ENCODE measurements at places on chromosomes 7 and 10.

- no peak for DNase-seq
Observed at GRCh38 chr10:6748981-6749635, 169.0 kb upstream of the PRKCQ start.

- DNase-seq: peak; percentile 94
Observed at GRCh38 chr7:134920026-134920753, 66.1 kb upstream of the AGBL3 start.

- no peak for DNase-seq
Observed at GRCh38 chr10:118912961-118913600, 116.4 kb upstream of the NANOS1 start.

DNA sequence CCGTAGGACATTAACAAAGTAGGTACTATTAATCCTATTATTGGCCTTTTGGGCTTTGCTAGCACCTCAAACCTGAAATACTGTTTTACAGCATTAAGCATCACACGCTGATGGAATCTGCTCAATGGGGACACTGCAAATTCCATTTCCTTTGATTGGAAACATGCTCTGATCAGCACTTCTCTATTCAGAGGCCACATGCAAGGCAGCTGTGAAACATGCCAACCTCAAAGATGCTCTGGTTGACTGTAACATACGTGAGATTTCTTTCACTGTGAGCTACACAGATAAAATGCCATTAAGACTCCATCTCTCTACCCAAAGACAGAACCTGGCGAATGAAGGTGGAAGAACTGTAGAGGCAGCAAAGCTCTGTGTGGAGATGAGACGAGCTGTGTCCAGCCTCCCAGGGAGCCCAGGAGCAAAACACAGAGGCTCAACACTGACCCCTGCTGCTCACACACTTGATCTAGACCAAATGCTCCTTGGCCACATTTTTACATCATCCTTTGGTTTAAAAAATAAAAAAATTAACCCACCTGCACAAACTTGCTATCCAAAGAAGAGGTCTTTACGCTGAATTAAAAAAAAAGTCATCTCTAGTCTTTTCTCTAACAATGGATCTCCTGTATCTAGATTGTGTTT, 8.0 kb downstream of the RSU1 start:
- no peak for DNase-seq

GRCh38 chr7:47531584-47532492, 50.1 kb downstream of the TNS3 start:
- no peak for DNase-seq

DNA sequence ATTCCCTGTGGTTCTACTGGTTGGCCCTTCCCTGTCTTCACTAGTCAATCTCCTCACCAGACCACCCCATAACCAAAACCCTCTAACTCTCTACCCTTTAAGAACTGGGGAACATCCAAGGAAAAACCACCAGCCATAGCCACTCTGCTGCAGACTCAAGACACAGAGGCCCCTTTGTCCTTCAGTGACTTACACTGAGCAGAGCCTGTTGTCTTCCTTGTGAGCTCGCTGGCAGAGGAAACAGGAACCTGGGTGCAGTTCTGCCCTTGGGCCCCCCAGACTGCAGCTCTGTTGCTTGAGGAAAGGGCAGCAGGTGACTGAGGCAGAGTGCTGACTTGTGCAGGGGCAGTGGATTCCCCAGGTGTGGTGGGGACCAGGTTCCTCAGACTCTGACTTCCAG, 30.6 kb downstream of the ZC3HAV1 start:
- DNase-seq: no peak

DNA sequence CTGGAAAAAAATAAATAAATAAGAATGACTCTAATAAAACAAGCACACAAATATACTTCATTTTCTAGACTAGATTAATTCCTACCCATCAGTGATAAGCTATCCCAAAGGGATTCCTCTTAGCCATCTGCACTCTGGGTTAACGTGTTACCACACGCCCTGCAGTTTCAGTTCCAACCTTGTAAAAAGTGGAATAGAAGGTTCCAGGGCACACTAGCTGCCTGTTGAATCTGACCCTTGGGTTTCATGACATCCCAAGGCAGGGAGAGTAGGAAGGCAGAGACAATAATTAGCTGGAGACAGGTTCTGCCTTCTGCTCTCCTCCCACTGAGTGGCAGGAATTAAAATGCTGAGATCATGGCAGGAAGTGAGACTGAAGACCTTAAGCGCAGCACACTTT, 33.5 kb downstream of the SLC37A3 start:
- DNase-seq: no peak

- DNase-seq: no peak
Observed at GRCh38 chr7:21029006-21029405, 242.3 kb upstream of the SP8 start.

DNA sequence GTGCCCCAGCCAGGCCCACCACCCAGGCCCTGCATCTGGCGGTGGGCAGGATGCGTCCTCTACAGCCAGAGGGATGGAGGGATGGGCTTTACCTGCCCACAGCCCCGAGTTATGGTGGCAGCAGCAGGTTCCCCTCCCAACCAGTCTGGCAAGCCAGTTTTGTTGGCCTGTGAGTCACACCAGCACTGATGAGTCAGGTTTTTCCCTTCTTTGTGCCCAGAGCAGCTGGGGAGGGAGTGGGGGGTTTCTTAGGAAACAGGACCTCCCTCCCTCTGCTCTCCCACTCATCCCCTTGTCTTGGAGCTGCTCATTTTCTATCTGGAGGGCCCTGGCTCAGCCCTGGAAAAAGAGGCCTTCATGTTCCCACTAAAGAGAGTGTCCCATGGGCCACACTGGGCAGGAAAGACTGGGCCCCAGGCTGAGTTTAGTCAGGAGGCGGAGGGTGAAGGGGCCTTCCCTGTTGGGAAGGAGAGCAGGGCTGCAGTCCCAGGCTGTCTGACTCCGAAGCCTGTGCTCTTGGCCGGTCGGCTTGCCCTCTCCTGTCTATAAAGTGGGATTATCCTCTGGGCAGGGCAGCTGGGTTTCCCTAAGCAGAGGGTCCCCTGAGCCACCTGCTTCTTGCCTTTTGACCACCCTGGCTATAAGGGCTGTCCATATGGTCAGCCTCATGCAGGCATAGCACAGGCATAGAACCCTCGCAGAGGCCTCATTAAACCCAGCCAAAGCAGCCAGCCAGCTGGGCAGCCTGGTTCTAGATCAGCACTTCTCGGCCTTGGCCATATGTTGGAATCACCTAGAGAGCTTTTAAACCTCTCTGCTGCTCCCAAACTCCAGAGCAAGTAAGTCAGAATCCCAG, 30.2 kb upstream of the ANKRD2 start:
- peak; percentile 62 for DNase-seq

DNA sequence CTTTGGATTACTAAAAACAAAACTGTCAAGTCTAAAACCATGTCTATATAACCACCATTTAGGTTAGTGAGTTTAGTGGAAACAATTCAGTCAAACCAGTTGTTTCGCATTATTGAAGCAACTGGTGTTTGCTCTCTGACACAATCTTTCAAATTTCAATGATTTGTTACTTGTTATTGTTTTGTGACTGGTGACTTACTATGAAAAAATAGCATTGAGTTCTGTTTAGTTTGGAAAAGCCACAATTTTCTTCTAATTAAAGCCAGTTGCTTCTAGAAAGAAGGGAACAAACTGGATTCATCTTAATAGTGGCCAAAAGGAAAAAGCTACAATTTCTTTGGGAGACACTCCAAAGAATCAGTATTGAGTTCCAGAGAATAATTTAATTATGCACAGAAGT, 30.4 kb downstream of the LAMB4 start:
- no peak for DNase-seq
